ENCODE measurements at places on chromosomes 5 and 9.

- DNase-seq, result peak; percentile 82
Observed at GRCh38 chr9:136552117-136552703, 6.4 kb upstream of the NOTCH1 start.

DNA sequence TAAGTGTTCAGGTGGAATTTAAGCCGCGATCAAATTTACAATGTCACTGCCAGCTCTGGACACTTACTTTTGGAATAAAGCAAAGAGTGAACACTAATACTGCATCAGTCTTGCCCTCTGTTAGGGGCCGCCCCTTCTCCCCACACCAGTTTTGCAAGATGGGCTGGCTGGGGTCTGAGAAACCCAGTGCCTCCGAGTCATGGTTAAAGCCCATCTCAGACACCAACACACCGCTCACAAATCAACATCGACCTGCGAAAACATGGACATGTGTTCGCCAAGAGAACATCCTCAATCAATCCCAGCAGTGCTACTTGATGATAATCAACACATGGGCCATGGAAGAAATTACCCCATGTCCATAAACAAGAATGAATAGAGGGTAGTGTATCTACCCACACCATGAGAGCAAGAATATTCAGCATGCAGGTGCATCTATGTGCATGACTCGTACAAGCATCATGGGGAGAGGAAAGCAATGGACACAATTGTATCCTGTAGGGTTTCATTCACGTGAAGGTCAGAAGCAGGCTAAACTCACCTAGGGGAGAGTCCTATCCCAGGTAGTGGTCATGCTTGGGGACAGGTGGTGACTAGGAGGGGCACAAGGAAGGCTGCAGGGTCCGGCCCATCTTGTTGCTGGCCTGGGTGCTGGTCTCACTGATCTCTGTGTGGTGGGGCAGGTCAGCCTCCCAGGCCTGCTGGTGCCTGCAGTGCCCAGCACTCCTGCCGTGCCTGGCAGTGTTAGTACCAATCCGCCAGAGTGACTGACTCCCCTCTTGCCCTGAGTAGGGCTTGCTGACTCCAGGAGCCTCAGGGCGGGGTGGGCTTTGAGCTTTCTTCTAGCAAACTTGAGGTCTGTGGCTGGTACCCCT is 5.0 kb downstream of the S1PR3 start:
- no peak for DNase-seq

GRCh38 chr5:35316611-35317274 is 86.5 kb upstream of the PRLR start:
- DNase-seq, result no peak

DNA sequence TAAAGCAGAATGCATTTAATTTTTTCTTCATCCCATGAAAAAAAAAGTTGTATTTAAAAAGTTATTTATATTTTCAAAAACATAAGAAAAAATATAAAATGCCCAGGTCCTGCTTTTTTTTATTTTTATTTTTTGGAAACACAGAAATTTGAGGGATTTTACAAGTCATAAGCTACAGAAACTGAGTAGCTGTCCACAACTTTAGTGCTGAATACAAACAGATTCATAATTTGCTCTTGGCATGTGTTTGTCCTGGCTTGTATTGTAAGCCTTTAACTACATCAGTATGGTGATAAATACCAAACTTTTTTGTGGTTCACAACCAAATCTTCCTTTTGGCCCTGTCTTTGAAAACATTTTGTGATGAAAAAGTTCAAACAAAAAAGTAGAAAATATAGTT is 7.5 kb upstream of the PLCXD3 start:
- DNase-seq, result no peak

GRCh38 chr9:110582156-110582555 is 2.6 kb upstream of the SVEP1 start:
- DNase-seq, result no peak

- DNase-seq, result peak; percentile 72
Observed at GRCh38 chr5:60586307-60586901, 113.6 kb downstream of the DEPDC1B start.

GRCh38 chr5:135966790-135967189 is 12.0 kb upstream of the LECT2 start:
- no peak for DNase-seq
